ENCODE measurements at places on chromosomes 1 and 21.

GRCh38 chr1:31390071-31390470 lies 17.2 kb upstream of the FABP3 start:
- peak; percentile 67 for DNase-seq

GRCh38 chr1:65068202-65069010 lies 79.6 kb upstream of the AK4 start:
- peak; percentile 9 for DNase-seq

DNA sequence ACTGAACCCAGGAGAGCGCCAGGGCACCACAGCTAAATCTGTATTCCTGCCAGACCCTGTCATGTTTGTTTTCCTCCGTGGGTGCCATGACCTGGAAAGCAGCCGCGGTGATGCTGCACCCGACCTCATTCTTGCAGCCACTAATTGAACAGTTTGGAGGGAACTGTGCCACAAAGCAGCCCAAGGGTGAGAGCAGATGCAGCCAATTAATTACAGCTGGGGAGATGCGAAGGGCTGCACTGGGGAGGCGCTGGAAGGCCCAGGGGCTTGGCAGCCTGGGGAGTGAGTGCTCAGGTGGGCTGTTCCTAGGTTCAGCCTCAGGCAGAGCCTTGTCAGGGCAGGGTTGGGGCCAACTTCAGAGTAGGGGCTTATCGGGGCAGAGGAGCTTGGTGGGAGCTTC lies 158.4 kb upstream of the CD34 start:
- DNase-seq = no peak

DNA sequence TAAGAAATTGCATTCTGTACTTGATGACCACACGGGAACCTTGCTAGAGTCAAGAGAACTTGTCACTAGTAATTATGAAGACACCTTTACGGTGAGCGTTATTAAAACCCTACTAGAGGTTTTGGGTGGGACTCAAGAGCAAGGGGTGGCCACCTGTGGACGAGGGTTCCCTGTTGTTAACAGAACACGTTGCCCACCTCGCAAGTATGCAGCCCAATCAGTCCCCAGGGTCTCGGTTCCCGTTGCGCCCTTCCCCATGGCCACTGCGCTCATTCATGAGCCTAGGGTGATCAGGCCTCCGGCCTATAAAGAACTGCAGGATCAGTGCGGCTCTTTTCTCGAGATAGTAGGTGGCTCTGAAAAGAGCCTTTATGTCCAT lies 30.2 kb upstream of the RNF187 start:
- no peak for DNase-seq

DNA sequence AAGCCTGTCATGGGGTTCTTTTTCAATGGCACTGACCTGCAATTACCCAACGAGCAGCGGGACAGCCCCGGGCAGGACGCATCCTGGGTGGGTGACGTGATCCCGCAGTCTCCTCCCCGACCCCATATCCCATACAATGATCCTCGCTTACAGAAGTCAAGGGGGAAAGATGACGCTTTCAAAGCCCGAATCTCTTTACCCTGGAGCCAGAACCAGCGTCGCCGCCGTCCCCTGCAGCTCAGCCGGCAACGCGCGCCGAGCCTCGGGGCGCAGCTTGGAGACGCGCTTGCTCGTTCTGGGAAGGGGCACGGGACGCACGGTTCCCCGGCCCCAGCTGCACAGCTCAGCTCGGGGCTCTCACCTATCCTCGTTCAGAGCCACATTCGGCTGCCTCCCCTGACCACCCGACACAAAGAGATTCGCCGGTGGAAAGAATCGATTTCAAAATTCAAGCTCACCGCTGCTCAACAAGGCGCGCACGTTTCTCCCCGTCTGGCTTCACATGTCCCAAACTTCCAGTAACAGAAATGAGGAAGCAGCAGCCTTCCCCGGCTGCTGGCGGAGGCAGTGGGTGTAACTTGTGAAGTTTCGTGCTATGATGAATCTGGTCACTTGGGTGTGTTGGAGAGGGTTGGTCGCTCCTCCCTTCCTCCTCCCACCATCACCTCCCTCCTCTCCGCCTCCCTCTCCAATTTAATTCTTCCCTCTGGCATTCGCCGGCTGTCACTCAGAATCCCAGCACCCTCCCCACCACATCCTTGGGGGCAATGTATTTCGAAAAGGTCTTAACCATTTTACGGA lies at the start of gene TIAM1:
Gene TIAM1, minus strand, starts transcription at position 582 of the 801 bp plus-strand sequence. CDS start 77,289 bp downstream, outside the sequence.
- DNase-seq = peak; percentile 79

DNA sequence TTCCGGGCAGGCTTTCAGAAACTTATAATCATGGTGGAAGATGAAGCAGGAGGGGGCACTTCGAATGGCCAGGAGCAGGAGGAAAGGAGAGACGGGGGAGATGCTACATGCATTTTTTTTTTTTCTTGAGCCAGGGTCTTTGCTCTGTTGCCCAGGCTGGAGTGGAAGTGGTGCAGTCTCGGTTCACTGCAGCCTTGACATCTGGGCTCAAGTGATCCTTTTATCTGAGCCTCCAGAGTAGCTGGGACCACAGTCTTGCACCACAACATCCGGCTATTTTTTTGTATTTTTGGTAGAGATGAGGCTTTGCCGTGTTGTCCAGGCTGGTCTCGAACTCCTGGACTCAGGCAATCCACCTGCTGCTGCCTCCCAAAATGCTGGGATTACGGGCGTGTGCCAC lies 61.6 kb downstream of the SELENOF start:
- no peak for DNase-seq

- peak; percentile 14 for DNase-seq
Observed at GRCh38 chr1:216119600-216119999, 303.6 kb downstream of the USH2A start.

- no peak for DNase-seq
Observed at GRCh38 chr1:196544617-196545016, 63.6 kb downstream of the KCNT2 start.

DNA sequence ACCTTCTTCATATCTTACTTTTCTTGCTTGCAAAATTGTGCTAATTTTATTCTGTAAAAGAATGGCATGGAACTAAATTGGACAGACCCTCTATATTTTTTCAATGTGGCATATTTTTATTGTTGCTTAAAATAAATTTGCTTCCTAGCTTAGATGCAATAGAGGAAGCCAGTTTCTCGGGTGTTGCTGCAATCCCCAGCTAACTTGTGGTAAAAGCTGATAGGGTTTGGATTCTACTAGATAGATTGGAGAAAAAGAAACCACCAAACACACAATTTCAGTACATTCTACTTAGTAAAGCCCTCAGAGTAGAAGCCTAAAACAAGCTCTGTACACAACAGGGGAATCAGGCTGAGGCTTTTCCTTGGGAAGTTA lies 49.5 kb upstream of the GCLM start:
- DNase-seq = no peak

GRCh38 chr1:212610575-212610967 lies 2.0 kb downstream of the ATF3 start:
- DNase-seq = no peak

All from RWPE1 (cell line).